NCI-H774 (cell line): ENCODE measurements at places on chromosomes 12 and 14.

- no peak for DNase-seq
Measured at GRCh38 chr14:74924061-74924460, 1.0 kb upstream of the RPS6KL1 start.

GRCh38 chr14:69615121-69615495, 3.7 kb downstream of the SUSD6 start:
- no peak for DNase-seq

GRCh38 chr14:104399432-104400155, 180.0 kb upstream of the C14orf180 start:
- DNase-seq: no peak

GRCh38 chr12:124487066-124487833, 80.2 kb downstream of the NCOR2 start:
- no peak for DNase-seq

DNA sequence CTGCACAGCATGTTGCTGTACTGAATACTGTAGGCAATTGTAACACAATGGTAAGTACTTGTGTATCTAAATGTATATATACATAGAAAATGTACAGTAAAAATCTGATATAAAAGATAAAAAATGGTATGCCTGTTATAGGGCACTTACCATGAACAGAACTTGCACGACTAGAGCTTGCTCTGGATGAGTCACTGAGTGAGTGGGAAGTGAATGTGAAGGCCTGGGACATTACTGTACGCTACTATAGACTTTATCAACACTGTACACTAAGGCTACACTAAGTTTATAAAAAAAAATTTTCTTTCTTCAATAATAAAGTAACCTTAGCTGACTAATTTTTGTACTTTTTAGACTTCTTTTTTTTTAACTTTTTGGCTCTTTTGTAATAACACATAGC, 24.2 kb upstream of the NEDD1 start:
- no peak for DNase-seq

DNA sequence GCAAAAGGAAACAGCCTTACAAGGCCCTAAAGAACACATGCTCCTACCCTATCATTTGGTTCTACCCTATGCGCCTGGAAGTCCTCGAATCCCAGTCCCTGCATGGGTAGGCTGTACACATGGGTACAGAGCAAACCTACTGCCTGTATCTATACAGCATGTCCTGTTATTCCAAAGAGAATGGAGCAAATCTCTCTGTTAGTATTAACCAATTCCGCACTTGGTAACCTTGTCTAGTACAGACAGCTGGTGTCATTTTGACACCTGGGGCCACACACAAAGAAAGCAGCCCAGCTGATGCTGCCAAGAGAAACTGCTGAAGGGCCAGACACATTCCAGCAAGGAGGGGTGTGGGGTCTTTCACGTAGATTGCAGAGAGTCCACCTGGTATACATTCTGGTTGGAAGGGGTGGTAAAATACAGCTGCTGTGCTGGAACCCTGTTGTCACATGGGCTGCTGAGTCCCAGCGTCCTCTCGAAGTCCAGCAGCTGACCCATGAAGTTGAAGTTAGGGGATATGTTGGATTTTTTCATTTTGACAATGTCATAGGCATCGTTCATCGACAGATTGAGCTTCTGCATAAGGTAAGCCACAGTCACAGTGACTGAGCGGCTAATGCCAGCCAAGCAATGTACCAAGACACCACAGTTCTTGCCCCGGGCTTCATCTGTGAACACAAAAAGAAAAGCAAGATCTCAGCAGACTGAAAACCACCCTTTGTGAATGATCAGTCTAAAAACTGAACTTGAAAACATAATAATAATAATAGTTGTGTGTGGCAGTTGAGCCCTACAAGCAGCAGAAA, 3.2 kb downstream of the DUSP6 start:
- DNase-seq: no peak

- DNase-seq: no peak
Measured at GRCh38 chr12:53530920-53531319, 23.6 kb upstream of the NPFF start.
